Heart left ventricle (tissue), 16 donors: ENCODE measurements at places on chromosomes 6 and 20. TPM values are rescaled to one million over a fixed set of nuclear protein-coding genes. Genes with fewer than 3 reads are reported as not detected.

DNA sequence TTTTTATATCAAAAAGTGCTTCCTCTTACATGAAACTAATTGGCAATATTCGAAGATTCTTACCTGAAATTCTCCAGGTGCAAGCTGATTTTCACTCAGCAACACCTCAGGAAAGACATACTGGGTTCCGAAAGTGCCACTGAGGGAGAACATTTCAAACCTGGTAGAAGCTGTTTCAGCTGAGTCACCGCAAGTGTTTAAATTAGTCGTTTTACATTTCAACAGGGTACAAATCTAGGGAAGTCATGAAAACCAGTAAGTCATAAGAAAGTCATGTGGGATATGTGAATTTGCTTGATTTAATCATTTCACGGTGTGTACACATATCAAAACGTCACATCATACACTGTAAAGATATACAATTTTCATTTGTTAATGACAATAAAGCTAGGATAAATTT, 25.3 kb upstream of the TAAR1 start:
- H3K4me3 ChIP-seq: no peak overlapping the region
- no peaks in the 10 kb centered on the region for H3K36me3 ChIP-seq
- H3K27ac ChIP-seq: no peak overlapping the region
- H3K27me3 ChIP-seq: no peaks in the 10 kb centered on the region
- DNase-seq: no peak
- H3K4me1 ChIP-seq: no peaks in the 10 kb centered on the region

The CRNKL1 gene
- total RNA-seq: 20.1 TPM

- H3K4me1 ChIP-seq: no peaks in the 10 kb centered on the region
- no peak for DNase-seq
- H3K27me3 ChIP-seq: no peaks in the 10 kb centered on the region
- no peaks in the 10 kb centered on the region for H3K36me3 ChIP-seq
- no peak overlapping the region for H3K27ac ChIP-seq
Observed at GRCh38 chr6:72203983-72204382, 317.6 kb downstream of the RIMS1 start.

DNA sequence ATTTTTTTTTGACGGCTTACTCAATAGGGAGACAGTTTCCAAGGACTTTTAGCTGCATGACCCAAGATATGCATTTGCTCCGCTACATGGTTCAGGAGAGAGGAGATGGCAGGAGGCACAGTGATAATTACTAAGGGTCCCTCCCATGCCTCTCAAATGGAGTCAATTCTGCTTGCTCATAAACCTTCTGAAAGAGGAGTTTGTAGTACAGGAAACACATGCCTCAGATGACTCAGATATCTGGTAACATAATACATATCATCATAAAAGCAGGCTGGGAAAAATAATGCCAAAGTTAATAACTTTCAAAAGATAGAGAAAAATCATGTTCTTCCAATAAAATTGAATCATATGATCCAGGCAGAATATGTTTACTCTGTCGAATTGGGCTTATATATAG, 97.6 kb upstream of the DEFB112 start:
- no peaks in the 10 kb centered on the region for H3K27me3 ChIP-seq
- no peak overlapping the region for H3K27ac ChIP-seq
- H3K36me3 ChIP-seq: no peaks in the 10 kb centered on the region
- DNase-seq: no peak

- H3K36me3 ChIP-seq: no peaks in the 10 kb centered on the region
- no peaks in the 10 kb centered on the region for H3K27me3 ChIP-seq
- no peak overlapping the region for H3K27ac ChIP-seq
Observed at GRCh38 chr6:105804424-105804823, 281.7 kb upstream of the PRDM1 start.

The EGFL8 gene
- 2.4 TPM for total RNA-seq

The GTSF1L gene
- total RNA-seq: not detected

The MARCKS gene
- total RNA-seq: 17.9 TPM

GRCh38 chr6:52712136-52712535, 41.2 kb downstream of the TMEM14A start:
- no peak for DNase-seq
- no peaks in the 10 kb centered on the region for H3K27me3 ChIP-seq
- no peak overlapping the region for H3K27ac ChIP-seq
- no peaks in the 10 kb centered on the region for H3K36me3 ChIP-seq
- H3K4me3 ChIP-seq: no peak overlapping the region

GRCh38 chr6:324116-324728, 31.9 kb downstream of the DUSP22 start:
- H3K36me3 ChIP-seq: no peaks in the 10 kb centered on the region
- no peaks in the 10 kb centered on the region for H3K27me3 ChIP-seq
- no peak overlapping the region for H3K27ac ChIP-seq
- DNase-seq: no peak
- H3K4me1 ChIP-seq: peaks cover 21% of the 10 kb centered on the region
- H3K4me3 ChIP-seq: no peak overlapping the region

The HRH3 gene
- not detected for total RNA-seq

GRCh38 chr20:33005132-33005566, 916 bp upstream of the SUN5 start:
- H3K27me3 ChIP-seq: no peaks in the 10 kb centered on the region
- no peak overlapping the region for H3K27ac ChIP-seq
- H3K4me3 ChIP-seq: no peak overlapping the region
- DNase-seq: no peak

DNA sequence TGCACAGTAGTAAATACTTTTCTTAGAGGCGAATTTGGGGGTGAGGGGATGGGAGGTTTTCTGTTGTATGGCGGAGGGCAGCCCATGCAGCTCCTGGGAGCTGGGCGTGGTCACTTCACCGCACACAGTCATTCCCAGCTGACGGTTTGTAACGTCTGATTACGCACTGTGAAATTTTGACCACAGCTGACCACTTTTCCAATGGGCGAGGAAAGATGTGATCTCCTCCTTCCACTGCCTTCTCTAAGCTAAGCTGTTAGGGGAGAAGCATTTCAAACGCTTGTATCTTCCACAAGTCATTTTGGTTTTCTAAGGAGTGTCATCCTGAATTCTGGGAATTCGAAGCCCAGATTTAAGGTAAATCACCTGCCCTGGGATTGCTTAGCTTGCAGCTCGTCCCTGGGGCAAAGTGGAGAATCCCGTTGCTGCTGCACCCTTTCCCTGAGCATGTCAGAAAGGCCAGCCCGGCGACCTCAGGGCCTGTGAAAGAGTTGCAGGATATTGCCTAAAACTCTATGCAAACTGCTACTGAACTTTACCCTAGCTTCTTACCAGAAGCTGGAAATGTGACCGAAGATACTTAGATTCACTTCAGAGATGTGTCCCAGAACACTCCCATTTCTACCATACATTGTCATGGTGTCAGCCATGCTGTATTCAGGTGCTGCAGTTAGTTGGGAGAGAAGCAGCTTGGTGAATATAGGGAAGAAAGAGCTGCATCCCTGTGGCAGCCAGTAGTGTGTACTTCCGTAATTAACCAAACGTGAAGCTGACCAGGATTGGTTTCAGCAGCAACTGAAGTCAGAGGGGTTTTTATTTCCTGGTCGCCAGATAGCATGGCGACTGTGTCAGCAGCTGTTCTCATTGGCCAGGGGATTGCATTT, 58.9 kb downstream of the RREB1 start:
- H3K27me3 ChIP-seq: no peaks in the 10 kb centered on the region
- no peaks in the 10 kb centered on the region for H3K36me3 ChIP-seq
- no peak for DNase-seq
- H3K4me1 ChIP-seq: peaks cover 19% of the 10 kb centered on the region
- H3K27ac ChIP-seq: peak overlapping the region; percentile 17

GRCh38 chr6:158150701-158151100, 17.4 kb downstream of the SERAC1 start:
- no peak for DNase-seq
- peaks cover 25% of the 10 kb centered on the region for H3K36me3 ChIP-seq
- H3K27ac ChIP-seq: no peak overlapping the region

- no peaks in the 10 kb centered on the region for H3K36me3 ChIP-seq
- H3K4me3 ChIP-seq: no peak overlapping the region
- no peaks in the 10 kb centered on the region for H3K27me3 ChIP-seq
Observed at GRCh38 chr20:38215194-38216182, 45.0 kb downstream of the KIAA1755 start.

The MAP7 gene
- total RNA-seq: 3.1 TPM

DNA sequence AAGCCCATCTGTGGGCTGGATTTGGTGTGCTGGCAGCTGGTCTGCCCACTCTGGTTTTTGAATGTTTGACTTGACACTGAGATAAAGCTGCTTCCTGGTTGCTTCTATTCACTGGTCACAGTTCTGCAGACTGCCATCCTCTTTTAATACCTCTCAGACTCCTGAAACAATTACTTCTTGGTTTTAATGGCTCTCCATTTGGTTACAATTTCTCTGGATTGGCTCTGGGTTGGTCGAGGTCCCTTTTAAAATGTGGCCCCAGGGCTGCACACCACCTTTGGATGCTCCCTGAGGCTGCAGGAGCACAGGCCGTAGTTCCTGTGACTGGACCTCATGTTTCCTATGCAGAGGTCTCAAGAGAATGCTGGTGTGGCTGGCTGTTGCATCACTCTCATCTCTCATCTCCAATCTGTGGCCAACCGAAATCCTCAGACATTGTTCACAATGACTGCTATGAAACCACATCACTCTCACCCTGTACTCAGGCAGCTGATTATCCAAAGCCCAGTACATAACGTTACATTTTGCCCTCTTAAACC, 98.5 kb downstream of the INSM1 start:
- no peak overlapping the region for H3K27ac ChIP-seq
- no peaks in the 10 kb centered on the region for H3K4me1 ChIP-seq
- no peak for DNase-seq
- no peak overlapping the region for H3K4me3 ChIP-seq
- peaks cover 27% of the 10 kb centered on the region for H3K36me3 ChIP-seq
- H3K27me3 ChIP-seq: no peaks in the 10 kb centered on the region

DNA sequence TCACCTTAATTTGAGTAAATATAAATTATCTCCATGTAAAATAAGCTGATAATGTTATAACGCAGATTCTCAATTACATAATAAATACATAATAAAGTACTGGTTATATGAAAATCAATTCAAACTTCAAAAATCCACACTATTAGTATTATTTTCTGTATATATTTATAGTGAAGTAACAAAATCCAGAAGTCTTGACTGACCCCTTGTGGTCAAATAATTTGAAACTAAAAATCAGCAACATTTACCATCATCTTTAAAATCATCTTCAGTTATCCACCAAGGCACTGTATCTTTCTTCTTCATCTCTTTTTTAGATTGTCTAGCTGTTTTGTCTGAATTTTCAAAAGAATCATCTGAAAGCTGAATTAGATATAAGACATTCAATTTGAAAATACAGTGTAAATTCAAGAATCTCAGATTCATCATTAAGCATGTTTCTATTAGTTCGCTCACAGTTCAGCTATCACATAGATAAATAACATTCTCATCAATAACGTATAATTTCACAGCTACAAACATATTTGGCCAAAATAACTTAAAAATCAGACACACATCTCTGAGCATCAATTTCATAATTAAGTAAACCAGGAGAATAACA, 6.5 kb downstream of the CEP162 start:
- no peaks in the 10 kb centered on the region for H3K36me3 ChIP-seq
- no peak for DNase-seq
- no peak overlapping the region for H3K4me3 ChIP-seq

GRCh38 chr20:20022498-20022897, 5.3 kb downstream of the NAA20 start:
- DNase-seq: no peak
- H3K36me3 ChIP-seq: peaks cover 49% of the 10 kb centered on the region
- H3K27ac ChIP-seq: no peak overlapping the region
- peaks cover 18% of the 10 kb centered on the region for H3K4me1 ChIP-seq

DNA sequence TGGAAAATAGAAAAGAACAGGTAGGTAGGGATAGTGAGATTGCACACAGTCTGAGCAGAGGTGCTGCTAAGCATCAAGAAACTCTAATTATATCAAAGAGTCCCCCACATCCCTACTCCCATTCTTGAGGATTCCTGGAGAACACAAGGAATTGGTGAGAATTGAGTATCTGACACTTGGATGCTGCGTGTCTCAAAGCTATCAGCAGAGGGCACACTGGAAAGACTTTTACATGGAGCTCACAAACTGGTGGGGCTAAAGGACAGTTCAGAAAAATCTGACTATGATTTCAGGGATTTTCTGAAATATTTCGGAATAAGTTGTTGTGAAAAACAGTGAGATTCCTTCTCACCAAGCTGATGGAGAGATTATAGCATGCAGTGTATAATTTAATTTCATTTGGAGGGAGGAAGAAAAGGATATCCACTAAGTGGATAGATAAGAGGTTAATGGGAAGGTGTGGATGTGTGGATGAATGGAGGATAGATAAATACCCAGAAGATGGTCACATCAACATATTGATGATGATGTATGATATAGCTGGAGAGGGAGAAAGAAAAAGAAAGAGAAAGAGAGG, 215.4 kb upstream of the DEFB112 start:
- H3K4me3 ChIP-seq: no peak overlapping the region
- H3K36me3 ChIP-seq: no peaks in the 10 kb centered on the region
- H3K4me1 ChIP-seq: no peaks in the 10 kb centered on the region
- no peak overlapping the region for H3K27ac ChIP-seq

The ANKRD6 gene
- 14.1 TPM for total RNA-seq

GRCh38 chr6:5359417-5359816, 98.1 kb downstream of the FARS2 start:
- no peaks in the 10 kb centered on the region for H3K27me3 ChIP-seq
- DNase-seq: no peak
- no peaks in the 10 kb centered on the region for H3K36me3 ChIP-seq
- no peak overlapping the region for H3K4me3 ChIP-seq

DNA sequence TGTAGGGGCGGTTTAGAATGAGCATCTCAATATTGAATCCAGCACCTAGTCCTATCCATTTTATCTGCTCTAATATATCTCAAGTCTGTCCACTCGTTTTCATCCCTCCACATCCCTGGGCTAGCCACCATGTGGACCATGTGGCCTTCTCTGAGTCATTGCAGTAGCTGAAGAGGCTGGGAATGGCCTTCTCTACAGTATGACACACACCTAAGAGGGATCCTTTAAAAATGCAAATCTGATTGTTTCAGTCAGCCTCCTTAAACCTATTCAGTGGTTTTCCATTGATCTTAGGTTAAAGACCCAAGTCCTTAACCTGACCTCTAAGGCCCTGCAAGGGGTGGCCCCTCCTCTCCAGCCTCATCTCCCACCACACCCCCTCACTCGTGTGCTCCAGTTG, 9.4 kb downstream of the RING1 start:
- H3K4me1 ChIP-seq: peaks cover 16% of the 10 kb centered on the region
- no peaks in the 10 kb centered on the region for H3K36me3 ChIP-seq
- no peaks in the 10 kb centered on the region for H3K27me3 ChIP-seq
- no peak overlapping the region for H3K27ac ChIP-seq
- no peak for DNase-seq
- H3K4me3 ChIP-seq: no peak overlapping the region

DNA sequence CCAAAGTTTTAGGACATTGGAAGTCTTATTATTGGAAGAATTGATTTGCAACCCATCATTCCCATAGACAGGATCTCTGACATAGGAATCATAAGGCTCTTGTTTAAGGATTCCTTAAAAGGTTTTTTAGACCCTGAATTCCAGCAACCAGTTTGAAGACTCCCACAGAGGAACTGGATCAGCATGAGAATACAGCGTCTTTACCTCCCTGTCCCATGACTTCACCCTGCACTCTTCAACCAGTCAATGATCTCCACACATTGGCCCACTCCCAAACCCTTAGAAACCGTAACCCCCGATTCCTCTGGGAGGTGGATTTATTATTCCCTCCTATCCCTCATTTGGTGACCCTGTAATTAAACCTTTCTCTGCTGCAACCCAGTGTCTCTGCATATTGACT, 150.7 kb upstream of the PLCB4 start:
- H3K4me3 ChIP-seq: no peak overlapping the region
- H3K27me3 ChIP-seq: no peaks in the 10 kb centered on the region
- no peaks in the 10 kb centered on the region for H3K36me3 ChIP-seq

- no peak overlapping the region for H3K4me3 ChIP-seq
- DNase-seq: no peak
- H3K4me1 ChIP-seq: no peaks in the 10 kb centered on the region
- no peaks in the 10 kb centered on the region for H3K36me3 ChIP-seq
- H3K27ac ChIP-seq: no peak overlapping the region
Observed at GRCh38 chr6:165447141-165447540, 137.7 kb upstream of the C6orf118 start.

The ADAM33 gene
- total RNA-seq: 10.1 TPM
